ENCODE measurements at places on chromosomes 4 and X.

DNA sequence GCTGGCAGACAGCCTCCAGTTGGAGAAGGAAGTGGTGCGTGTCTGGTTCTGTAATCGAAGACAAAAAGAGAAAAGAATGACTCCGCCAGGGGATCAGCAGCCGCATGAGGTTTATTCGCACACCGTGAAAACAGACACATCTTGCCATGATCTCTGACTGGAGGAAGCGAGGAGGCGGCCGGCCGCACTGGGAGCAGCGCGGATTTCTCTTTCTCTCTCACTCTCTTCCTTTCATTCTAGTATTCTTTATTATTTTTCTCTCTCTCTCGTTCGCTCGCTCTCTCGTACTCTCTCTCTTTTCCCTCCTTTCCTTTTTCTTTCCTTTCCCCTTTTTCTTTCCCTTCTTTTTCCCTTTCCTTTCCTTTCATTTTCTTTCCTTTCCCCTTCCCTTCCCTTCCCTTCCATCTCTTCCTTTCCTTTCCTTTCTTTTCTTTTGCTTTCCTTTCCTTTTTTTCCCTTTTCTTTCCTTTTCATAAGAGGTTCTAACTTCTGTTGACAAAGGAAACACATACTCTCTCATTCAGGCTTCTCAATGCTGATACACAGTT, 1.2 kb downstream of the POU3F4 start:
- DNase-seq: no peak

DNA sequence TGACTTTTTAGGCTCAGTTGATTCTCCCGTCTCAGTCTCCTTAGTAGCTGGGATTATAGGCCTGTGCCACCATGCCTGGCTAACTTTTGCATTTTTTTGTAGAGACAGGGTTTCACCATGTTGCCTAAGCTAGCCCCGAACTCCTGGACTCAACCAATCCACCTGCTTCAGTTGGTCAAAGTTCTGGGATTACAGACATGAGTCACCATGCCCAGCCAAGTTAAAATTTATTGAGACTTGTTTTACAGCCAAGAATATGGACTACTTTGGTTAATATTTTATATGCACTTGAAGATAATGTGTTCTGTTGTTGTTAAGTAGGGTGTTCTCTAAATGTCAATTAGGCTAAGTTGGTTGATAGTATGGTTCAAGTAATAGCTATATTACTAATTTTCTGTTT, 58.7 kb downstream of the CYTL1 start:
- DNase-seq: no peak

DNA sequence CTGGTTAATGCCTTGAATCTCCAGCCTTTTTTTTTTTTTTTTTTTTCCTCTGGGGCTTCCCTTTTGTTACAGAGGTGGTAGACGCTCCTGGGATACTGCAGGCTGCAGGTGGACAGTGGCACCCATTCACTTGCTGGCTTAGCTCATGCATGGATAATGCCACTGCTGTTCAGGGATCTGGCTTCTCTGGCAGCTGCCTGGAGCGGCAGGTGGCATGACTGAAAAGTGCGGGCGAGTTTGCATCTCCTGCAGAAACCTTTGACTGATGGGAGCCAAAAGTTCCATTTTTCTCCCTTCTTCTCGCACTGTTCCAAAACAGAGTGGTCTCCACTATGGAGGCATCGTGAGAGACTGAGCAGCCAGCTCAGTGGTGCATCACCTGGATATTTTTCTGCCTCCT, 5.9 kb upstream of the STIM2 start:
- DNase-seq: no peak

GRCh38 chr4:98586962-98587354, 71.5 kb downstream of the TSPAN5 start:
- DNase-seq: no peak

Data from AG09309 (cell line).